NK-92 treated with Interleukin-12 subunit alpha and Interleukin-12 subunit beta, amount 100 ng/mL, for 24 hours (cell line): ENCODE measurements at places on chromosomes 13 and 19.

GRCh38 chr19:4523306-4524110 is 5.2 kb upstream of the PLIN4 start:
- peak; percentile 23 for DNase-seq

- DNase-seq = no peak
These were observed 109.7 kb upstream of the RNF113B start for GRCh38 chr13:98286799-98287198.

GRCh38 chr19:3478409-3479176 is 1.7 kb downstream of the SMIM24 start:
- DNase-seq = no peak

- DNase-seq = no peak
These were observed 158.9 kb upstream of the SGCG start for GRCh38 chr13:23021906-23022305.

GRCh38 chr19:2616741-2617392 is 85.6 kb downstream of the GNG7 start:
- DNase-seq = no peak

GRCh38 chr19:58566989-58567388 is 6.1 kb downstream of the MZF1 start:
- no peak for DNase-seq

DNA sequence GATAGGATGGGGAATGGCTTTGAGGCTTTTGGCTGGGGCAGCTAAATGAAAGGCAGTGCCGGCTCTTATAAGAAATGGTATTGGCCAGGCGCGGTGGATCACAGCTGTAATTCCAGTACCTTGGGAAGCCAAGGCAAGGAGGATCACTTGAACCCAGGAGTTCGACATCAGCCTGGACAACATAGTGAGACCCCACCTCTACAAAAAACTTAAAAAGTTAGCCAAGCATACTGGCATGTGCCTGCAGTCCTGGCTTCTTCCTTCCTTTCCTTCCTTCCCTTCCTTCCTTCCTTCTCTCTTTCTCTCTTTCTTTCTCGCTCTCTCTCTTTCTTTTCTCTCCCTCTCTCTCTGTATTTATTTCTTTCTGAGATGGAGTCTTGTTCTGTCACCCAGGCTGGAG is 3.1 kb downstream of the CA11 start:
- no peak for DNase-seq

- no peak for DNase-seq
These were observed 516.2 kb downstream of the MYO16 start for GRCh38 chr13:109145631-109146030.

DNA sequence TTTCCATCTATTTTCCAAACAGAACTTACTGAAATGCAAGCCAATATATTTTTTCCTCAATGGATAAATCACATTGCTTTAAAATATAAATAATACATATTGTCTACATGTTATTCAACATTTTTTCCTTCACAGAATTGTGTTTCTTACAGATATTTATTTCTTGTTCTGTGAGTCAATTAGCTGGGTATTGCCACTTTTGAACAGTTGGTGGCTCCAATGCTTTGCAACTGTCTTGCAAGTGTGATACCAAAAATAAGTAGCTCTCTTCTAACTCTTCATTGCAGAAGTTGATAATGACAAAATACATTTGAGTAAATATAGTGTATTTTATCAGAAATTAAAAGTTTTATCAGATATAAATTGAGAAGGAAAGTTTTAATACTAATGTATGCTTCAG is 17.1 kb upstream of the GPC5 start:
- DNase-seq = no peak

DNA sequence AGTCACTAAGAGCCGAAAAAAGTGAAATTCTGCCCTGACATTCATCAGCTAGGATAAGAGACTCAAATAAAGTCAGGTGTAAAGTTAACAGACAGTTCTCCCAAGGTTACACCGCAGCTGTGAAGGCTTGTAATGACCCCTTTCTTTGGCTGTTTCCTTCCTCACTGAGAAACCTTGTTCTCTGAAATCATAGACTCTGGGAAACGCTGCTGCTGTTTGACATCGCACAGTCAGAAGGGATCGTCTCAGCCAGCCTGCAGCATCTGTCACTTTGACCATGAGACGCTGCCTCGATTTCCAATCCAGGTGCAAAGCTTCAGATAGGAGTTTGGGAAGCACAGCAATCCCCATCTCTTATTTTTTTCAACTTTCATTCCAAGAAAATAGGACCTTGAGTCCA is 678 bp downstream of the BCAT2 start:
- no peak for DNase-seq

GRCh38 chr13:28559636-28560259 is 64.8 kb upstream of the FLT1 start:
- no peak for DNase-seq

- no peak for DNase-seq
These were observed 8.3 kb downstream of the FPR1 start for GRCh38 chr19:51743405-51743804.

- DNase-seq = no peak
These were observed 8.8 kb upstream of the GNG7 start for GRCh38 chr19:2711172-2711874.

DNA sequence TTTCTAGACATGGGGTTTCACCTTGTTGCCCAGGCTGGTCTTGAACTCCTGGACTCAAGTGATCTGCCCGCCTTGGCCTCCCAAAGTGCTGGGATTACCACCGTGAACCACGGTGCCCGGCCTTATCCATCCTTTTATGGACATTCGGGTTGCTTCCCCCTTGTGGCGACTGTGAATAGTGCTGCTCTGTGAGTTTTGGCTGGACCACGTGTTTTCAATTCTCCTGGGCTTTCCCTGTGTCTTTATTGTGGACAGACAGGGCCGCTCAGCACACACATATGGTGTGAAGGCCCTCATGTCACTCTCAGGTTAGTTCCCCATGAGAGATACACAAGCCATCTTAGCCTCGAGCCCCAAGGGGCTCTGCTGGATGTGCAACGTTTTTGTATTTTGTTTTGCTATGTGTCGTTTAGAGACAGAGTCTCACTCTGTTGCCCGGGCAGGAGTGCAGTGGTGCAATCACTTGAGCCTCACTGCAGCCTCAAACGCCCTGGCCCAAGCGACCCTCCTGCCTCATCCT is 40.5 kb downstream of the MAU2 start:
- peak; percentile 7 for DNase-seq

- no peak for DNase-seq
These were observed 101.1 kb downstream of the ZAR1L start for GRCh38 chr13:32214071-32214470.

DNA sequence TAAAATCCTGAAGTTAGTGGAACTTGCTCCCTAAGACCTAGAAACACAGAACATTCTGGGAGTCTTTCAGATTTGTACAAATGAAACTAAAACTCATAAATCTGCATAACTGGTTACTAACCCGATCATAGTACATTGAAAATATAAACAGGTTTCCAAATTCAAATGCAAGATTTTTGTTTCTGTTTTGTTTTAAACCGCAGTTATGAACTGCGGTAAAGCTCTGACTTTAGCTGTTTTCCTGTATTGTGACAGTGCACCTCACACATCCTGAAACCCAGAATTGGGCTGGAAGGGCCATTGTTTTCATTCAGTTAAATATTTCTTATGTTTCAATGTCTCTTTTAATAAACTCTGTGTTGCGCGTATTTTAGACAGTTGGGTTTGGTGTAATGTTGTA is 204.7 kb downstream of the SHISA2 start:
- no peak for DNase-seq

GRCh38 chr13:99507986-99508385 is 6.7 kb downstream of the TM9SF2 start:
- no peak for DNase-seq

- no peak for DNase-seq
These were observed 42.8 kb downstream of the TRPM4 start for GRCh38 chr19:49200238-49200862.

GRCh38 chr13:112968910-112969691 is at the start of gene MCF2L:
Gene MCF2L (plus strand): TSS chr13:112969214. CDS start chr13:112969380, 166 bp downstream.
- no peak for DNase-seq

- DNase-seq = no peak
These were observed 11.4 kb downstream of the N4BP2L2 start for GRCh38 chr13:32527151-32527550.

GRCh38 chr13:35729926-35730627 is 253.6 kb upstream of the MAB21L1 start:
- no peak for DNase-seq

- no peak for DNase-seq
These were observed 265.3 kb downstream of the MZT1 start for GRCh38 chr13:72462166-72462565.

GRCh38 chr13:113152984-113153809 is 5.3 kb upstream of the PROZ start:
- DNase-seq = no peak

GRCh38 chr19:47210180-47210490 is 20.9 kb downstream of the BBC3 start:
- DNase-seq = no peak

DNA sequence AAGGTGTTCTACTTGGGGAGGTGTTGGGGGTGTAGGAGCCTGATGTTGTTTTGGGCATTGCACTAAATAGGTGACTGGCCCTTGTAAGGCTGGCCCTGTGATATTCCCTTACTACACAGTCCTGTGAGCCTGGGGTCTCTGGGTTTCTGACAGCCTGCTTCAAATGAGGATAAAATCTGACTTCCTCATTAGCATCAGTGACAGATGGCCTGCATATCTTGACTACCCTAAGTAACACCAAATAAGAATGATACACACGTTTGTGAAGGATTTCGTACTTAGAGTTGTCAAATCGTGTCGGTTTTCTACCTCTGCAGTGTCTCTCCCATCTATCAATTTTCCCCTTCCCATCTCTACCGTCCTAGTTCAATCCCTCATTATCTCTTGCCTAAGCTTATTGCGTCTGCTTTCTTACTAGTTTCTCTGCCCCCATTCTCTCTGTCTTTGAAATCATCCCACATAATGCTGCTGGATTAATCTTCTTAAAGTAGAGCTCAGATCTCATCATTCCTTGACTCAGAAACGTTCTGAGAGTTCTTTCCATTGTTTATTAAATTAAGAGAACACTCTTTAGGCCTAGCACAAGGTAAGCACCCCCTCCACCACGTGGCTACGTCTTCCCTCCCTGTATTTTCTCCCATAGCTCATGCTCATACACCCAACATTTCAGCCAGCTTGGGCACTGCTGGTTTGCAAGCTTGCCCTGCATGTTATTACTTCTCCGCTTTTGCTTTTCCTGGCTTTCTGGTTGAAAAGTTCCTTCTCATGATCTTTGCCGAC is 26.2 kb upstream of the CNMD start:
- DNase-seq = no peak

GRCh38 chr19:44553478-44554171 is 24.1 kb upstream of the CEACAM20 start:
- no peak for DNase-seq

GRCh38 chr13:39038569-39039030 is 344 bp downstream of the NHLRC3 start:
- peak; percentile 50 for DNase-seq

DNA sequence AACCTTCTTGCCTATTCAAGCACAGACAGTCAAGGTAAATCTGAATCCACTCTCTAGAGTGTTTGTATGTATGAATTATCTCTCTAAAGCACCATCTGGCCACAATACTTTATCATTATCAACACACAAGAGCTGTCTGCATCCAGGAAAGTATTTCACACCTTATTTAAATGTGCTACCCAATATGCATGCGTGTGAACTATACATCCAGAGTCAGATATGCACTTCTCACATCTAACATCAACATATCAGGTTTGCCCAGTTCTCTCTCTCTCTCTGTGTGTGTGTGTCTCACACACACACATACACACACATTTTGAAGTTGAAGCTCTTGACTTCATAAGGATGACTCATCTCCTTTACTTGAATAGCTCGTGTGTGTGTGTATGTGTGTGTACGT is 697.5 kb upstream of the PCDH20 start:
- DNase-seq = no peak

GRCh38 chr19:15331419-15332310 is 674 bp downstream of the BRD4 start:
- DNase-seq = peak; percentile 61

DNA sequence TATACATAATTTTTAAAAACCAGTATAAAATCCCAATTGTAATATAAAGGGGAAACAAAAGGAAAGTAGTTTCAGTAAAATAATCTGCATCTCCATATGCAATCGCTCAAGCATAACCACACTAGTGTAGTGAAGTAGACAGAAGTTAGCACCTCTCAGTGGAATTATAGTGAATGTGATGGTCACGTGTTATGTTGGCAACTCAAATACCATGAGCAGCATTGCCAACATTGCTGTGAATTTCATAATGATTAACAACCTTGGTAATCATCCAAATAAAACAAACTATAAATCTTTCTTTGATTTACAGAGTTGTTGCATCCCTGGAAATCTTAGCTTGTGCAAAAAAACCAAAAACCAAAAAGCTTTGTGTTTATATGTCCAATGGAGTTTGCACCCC is 77.3 kb upstream of the SIAH3 start:
- DNase-seq = no peak

GRCh38 chr19:13637664-13638063 is 126.7 kb upstream of the MRI1 start:
- no peak for DNase-seq

GRCh38 chr13:41193469-41193868 is 900 bp downstream of the KBTBD7 start:
- no peak for DNase-seq

DNA sequence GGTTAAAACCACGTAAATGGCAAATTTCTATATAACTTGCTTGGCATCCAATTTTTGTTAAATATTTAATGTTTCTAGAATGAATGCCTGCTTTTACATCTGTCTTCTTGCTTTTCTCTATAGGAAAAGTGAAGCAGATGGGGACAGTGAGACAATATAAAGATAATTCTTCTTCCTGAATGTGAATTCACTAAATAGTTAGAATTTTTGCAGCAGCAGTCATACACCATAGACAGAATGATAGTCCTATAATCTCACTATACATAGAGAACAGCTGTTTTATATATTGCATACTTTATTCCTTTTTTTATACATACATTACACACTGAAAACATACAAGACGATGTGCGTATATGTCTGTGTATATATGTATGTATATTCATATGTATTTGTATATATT is 1127.3 kb downstream of the PCDH9 start:
- no peak for DNase-seq

DNA sequence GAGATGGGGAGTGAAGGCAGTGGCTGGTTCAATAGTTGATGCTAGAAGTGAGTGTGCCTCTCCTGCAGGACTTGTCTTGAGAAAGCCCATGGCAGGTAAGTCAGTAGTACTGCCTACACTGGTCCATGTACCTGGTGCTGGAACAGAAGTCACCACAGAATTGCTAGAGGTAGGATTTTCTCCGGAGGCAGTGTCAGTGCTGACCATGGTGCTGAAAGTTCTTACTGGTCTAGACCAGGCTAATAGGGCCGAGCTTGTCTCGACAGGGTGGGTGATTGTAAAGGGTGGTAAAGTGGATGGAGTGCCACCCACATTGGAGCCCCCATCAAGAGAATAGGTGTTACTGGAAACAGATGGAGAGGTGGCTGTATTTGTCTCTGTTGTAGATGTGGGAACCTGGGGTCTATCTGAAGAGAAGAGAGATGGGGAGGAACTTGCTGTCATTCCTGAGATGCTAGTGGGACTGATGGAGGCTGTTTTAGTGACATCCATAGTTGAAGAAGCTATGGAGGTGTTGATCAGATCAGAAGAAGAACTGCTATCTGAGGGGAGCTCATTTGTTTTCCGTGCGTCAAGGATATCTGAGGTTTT is 36.6 kb downstream of the MUC16 start:
- DNase-seq = no peak

- DNase-seq = no peak
These were observed 48.6 kb downstream of the LHFPL6 start for GRCh38 chr13:39554371-39554770.
